Activated CD4-positive, alpha-beta T cell treated with anti-CD3 and anti-CD28 coated beads for 4 hours (primary cell): ENCODE measurements at places on chromosomes 5 and 9.

DNA sequence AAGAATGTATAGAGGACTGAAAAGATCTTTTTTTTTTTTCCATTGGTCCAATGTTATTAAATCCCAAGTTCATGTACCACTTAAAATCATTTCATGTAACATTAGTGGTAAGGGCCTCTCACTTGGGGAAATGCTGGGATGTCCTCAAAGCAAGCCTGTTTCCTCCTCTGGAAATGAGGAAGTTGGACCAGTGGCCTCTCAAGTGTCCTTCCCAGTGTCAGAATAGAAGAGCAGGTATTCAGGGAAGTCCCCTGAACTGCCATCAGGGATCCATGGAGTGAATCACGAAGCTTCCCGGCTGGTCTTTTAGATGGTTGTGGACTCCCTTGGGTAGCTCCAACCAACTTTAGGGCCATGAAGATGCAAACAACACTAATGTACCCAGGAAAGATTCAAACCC is 55.2 kb upstream of the AFAP1L1 start:
- DNase-seq = no peak

DNA sequence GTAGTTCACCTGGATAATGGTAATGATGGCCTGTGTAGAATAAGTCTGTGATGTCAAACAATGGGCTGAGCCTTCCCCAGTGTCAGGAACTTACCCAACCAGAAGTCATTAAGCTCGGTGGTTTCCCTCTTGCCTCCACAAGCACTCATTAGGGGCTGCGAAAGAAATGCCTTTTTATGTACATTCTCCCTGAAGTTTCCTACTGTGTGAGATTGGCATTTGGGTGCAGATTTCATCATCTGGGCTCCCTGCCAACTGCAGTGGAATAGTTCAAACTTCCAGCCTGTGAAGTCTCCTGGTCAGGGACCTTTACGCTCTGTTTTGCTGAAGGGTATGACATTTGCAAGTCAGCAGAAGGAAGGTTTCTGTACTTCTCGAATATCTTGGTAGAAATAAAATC is 41.6 kb upstream of the TMEM215 start:
- DNase-seq = no peak

DNA sequence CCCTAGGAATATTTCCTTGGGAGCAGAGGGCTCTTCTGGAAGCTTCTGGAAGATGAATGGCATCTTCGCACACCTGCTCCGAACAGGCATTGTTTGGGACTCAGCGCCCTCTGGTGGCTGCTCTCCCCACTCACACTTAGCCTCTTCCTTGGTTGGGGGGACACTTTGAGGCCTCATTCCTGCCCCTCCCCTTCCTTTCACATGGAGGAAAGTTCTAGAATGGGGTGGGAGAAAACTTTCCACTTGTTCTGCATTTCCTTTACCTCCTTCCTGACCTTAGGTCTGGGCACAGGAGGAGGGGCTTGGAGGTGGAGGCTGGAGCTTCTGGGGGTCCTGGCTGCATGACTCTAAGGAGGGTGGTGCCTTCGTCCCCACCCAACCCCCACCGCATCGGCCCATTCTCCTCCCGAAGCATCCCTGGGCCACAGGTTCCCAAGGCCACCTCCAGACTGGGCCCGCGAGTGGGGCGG is 19.3 kb upstream of the SMIM32 start:
- DNase-seq = peak; percentile 7

GRCh38 chr9:21965401-21965951 is 28.7 kb downstream of the CDKN2A start:
- peak; percentile 34 for DNase-seq

DNA sequence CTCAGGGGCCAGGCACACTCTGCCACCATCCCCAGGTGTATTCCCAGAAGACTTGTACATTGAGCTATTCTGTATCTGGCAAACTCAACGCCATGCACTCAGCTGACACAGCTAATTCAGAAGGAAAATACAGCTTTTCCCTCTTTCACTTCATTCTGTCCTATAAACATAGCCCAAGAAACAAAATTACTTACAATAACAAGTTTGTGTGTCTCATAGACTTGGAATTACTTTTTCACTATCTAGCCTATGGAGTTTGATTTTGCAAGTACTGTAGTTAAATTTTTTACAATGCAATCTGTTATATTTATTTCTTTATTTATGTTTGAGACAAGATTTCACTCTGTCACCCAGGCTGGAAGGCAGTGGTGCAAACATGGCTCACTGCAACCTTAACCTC is 125.1 kb upstream of the KLF9 start:
- DNase-seq = no peak

DNA sequence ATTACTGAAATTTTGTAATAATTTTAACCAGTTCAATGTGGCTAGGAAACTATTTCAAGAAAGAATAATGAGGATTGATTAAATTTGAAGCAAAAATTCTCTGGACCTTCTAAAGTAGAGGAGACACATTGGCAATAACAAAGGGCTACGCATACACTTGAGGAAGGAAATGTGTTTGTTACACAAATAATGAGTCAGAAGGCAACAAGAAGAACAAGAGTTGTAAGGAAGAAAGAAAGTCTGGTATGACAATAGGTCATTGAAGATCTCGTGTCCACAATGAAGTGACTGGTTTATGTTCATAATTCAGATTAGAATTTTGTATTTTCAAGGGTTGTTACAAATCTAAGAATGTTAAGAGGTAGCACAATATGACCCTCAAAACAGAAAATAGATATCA is 25.8 kb downstream of the ST8SIA4 start:
- no peak for DNase-seq

DNA sequence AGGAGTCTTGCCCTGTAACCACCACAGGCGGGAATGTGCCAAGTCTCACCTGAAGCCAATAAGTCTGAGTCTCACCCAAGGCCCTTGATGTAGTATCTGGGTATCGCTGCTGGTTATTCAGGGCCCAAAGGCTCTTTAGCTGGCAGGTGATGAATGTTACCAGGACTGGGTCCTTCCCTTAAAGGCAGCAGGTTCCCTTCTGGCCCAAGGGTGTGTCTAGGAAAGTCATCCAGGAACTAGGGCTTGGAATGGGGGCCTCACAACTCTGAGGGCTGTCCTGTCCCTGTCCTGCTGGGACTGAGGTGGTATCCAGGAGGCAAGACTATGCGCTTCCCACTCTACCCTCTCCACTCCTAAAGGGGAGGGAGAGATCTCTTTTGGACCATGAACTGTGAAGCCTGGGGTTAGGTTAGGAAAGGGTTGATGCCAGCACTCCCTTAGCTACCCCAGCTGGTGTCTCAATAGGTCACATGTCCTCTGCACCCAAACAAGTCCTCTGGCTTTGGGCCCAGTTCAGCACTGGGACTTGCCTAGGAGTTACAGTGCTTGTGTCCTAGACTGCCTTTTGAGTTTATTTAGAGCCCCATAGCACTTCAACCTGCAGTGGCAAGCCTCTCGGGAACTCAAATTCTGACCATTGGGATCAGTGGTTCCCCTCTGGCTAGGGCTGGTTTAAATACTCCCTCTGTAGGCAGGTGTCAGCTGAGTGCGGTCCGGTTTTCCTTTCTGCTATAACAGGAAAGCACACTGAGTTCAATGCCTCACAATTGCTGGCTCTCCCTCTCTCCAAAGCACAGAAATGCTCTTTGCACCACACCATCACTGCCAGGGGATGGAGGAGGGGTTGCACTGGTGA is 22.5 kb upstream of the RANBP3L start:
- DNase-seq = no peak

DNA sequence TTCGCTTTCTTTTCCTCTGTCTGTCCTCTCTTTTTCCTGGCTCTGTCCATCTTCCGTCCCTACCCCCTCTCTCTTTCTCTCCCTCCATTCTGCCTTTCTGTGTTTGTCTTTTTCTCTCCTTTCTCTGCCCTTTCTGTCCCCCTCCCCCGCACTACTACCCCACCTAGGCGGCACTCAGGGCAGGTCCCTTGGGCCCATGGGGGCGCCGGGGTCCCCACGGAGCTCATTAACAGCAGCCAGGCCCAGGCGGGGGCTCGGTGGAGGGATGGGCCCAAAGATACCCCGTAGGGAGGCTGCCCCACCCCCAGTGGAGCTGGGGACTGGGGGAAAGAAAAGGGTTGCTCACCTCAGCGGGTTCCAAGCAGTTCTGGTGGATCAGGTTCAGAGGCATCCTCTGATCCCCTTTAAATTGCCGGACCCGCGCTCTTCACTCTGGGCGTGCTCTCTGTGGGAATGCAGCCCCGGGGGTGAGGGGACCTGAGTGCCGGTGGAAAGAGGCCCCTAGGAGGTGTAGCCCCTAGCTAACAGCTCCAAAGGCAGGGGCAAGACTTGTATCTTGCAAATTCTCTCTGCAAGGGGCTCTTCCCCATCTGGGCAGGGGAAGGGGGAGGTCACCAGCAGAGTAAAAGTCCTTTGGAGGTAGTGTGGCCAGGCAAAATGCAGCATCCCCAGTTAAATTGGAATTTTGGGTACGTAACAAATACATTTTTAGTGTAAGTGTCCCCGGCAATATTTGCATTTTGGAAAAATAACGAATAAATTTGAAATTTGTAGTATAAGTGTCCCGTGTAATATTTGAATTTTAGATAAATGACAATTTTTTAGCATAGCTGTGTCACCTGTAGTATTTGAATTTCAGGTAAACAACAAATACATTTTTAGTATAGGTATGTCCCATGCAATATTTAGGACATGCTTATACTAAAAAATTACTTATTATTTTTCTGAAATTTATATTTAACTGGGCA is 7.4 kb downstream of the LHX2 start:
- DNase-seq = no peak

DNA sequence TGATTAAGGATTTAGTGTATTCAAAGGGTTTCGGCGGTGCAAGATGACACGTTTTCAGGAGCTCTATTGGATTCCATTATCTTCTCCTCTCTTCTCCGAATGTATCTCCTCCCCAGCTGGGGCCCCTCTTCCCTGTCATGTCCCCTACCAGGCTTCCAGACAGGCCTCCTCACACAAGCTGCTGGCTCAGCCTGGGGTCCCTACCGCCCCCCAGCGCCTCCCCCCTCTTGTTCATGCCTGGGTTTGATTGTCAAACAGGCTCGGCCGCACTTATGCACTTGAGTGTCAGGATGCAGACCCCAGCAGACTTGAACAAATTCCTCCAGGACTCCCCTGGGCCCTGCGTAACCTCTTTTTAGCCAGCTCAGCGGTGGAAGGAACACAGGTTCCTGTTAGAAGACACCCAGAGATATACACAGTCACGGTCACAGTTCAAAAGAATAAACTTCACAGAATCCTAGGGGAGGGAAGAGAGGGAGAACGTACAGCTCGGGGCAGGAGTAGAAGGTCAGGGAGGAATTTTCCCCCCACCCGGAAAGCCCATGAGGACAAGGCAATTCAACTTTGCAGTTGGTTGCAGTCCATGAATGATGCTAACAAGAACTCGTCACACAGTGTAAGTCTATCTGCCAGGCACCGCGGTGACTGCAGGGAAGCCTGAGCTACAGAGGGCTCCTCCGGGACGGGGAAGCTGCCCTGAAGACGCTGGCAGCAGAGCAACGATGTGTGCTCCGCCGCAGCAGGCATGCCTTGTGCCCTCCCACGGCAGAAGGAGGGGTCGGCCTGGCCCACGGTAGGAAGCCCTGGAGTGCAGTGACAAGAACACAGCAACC is 560.0 kb downstream of the BNC2 start:
- no peak for DNase-seq

- no peak for DNase-seq
Observed at GRCh38 chr5:108798513-108799265, 51.0 kb downstream of the FER start.

DNA sequence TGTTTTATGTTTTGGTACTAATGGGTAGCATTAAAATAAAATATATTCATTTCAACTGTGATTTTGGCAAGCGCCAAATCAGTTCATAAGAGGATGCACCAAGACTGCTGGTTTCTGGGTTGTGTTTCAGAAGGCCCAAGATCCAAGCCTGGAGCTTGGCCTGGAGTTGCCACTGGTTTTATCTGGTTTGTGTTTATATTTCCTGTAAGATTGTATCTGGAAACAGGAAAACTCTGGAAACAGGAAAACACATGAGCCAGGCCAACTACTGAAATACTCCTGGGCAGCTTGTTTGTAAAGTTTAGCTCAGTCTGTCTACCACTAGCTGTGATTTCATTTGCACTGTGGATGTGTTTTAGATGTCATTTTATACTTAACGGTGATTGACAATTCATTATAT is 5.5 kb downstream of the FSTL4 start:
- DNase-seq = no peak

DNA sequence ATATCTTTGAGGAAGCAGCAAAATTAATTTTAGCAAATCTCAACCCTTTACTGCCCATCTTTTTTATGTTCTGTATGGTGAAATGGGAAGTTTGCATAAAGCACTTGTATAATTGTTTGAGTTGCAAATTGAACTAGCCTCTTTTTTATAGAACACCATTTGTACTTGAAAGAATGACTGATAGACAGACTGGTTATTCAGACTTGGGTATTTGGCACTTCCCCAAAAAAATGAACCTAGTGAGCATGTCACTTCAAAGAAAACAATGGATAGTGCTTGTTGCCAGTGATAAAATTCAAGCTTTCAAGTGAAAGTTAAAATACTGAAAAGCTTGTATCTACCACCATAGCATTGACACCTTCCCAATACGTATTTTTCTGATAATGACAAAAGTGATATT is 115.8 kb downstream of the ERCC6L2 start:
- DNase-seq = no peak

- no peak for DNase-seq
Observed at GRCh38 chr5:139841549-139841948, 45.9 kb downstream of the PSD2 start.

- no peak for DNase-seq
Observed at GRCh38 chr5:131005963-131006684, 158.9 kb downstream of the HINT1 start.

- no peak for DNase-seq
Observed at GRCh38 chr5:181044662-181045305, 4.7 kb downstream of the BTNL9 start.

GRCh38 chr5:98401656-98402055 is 371.8 kb upstream of the RGMB start:
- no peak for DNase-seq

DNA sequence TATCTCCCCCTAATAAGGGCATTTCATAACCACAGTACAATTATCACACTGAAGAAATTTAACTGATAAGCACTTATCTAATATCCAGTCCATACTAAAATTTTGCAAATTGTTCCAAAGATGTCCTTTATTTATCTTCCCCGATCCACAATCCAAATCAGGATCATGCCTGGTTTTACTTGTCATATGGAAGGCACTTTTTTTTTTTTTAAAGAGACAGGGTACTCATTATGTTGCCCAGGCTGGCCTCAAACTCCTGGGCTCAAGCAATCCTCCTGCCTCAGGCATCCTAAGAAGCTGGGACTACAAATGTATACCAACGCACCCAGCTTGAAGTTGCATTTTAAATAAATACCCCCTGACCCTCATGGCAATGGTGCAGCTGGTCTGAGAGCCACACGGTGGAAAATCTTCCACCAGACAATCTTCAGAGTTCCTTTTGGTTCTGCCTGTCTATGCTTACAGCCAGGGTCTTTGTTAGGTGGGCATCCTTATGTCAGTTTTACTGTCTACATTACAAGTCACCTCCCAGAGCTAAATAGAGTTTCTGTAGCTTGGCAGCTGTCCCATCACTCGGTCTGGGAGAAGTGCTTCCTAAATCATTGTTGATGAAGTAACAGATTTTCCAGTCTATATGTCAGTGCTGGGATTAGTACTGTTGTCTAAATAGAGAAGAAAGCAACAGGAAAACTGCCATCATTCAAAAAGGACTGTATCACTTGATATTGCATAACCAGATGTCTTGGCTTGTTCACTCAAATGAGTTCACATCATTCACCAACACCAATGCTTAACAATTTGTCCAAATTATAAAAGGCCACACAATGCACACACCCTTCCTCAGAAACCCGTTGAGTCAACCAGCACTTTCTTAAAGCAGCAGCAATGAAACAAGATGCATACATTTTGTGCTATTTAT is 26.4 kb downstream of the PTPN3 start:
- DNase-seq = no peak

GRCh38 chr9:7579351-7579750 is 220.2 kb downstream of the DMAC1 start:
- no peak for DNase-seq
